Activated CD4-positive, alpha-beta T cell treated with anti-CD3 and anti-CD28 coated beads, Interleukin-2, Interleukin-6, amounts not matched to agents 100 ng/mL and 50 ng/mL, durations not matched to agents 16 hours and 8 hours (primary cell): ENCODE measurements at places on chromosomes 3 and 15.

GRCh38 chr3:148737104-148737530 lies 39.4 kb downstream of the AGTR1 start:
- no peak for DNase-seq

DNA sequence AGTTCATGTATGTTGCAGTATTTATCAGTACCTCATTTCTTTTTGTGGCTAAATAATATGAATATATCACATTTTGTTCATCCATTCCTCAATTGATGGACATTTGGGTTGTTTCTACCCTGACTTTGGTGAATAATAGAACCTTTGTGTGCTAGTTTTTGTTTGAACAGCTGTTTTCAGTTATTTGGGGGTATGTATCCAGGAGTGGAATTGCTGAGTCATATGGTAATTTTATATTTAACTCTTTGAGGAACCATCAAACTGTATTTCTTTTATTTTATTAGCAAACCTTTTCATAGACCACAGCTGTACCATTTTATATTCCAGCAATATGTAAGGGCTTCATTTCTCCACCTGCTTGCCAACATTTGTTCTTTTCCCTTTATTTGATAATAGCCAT lies 38.4 kb upstream of the RBM5 start:
- no peak for DNase-seq

- no peak for DNase-seq
Observed at GRCh38 chr3:127035677-127036076, 52.8 kb downstream of the PLXNA1 start.

- DNase-seq: no peak
Observed at GRCh38 chr15:91331581-91331980, 231.5 kb downstream of the SV2B start.
